ENCODE measurements at places on chromosomes 2 and 18. TPM values are rescaled to one million over a fixed set of nuclear protein-coding genes. Genes with fewer than 3 reads are reported as not detected.

DNA sequence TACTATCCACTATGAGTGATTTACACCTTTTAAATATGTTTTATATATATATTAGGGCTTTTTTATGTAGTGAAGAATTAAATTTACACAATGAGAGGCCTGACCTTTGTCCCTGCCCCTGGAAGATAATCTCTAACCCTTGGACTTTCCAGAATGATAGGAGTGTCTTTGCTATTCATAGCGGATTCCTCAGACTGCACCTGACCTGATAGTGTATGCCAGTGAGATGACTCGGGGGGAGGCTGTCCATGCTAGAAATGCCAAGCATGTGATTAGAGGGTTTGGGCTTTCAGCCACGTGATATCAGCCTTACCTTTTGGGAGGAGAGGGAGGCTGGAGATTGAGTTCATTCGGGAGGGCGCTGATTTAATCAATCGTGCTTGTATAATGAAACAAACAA lies 44.1 kb upstream of the LHCGR start:
- DNase-seq: no peak

Gene REEP1
- polyA plus RNA-seq: 3.3 TPM

DNA sequence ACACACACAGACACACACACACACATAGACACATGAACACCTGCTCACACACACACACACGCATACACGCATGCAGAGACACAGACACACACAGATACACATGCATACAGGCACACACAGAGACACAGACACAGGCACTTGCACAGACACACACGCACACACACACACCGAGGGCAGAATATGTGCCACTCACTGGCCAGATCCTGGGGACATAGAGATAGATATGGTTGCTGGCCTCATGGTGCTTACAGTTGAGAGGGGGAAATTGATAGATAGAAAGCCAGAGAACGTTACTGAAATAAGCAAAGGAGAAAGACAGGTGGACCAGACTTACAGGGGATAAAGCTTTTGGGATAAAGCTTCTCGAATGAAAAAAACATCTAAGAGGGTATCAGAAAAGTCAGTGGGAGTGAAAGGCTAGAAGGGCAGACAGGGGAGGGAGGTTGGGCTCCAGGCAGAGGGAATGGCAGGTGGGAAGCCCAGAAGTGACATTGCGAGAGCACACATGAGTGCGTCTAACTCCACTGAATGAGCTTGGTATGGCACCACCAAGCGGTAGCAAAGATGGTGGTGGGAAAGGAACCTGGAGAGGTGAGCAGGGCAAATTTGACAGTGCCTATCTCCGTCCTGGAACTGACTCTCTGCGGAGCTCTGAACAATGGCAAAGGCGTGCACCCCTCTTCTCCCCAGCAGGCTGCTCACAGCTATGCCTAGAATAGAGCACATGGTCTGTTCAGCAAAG lies 390.1 kb upstream of the TRIB2 start:
- DNase-seq: no peak

- DNase-seq: no peak
Measured at GRCh38 chr2:112897624-112897978, 13.4 kb upstream of the IL37 start.

DNA sequence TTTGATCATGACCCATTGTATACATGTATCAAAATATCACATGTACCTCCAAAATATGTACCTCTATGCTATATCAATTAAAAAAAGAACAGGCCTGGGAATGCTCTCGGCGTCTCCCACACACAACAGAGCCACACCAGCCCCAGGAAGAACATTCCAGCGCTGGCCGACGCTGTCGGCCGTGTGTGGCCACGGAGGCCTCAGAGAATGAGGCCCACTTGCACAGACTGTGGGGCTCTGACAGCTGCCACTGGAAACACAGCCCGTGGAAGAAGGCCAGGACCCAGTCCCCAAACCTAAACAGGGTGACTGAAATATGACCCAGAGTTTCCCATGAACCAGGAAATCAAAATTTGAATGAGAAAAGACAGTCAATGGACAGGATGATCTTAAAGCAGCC lies 69.7 kb downstream of the EIPR1 start:
- DNase-seq: no peak
